ENCODE measurements at places on chromosomes 5 and 9.

DNA sequence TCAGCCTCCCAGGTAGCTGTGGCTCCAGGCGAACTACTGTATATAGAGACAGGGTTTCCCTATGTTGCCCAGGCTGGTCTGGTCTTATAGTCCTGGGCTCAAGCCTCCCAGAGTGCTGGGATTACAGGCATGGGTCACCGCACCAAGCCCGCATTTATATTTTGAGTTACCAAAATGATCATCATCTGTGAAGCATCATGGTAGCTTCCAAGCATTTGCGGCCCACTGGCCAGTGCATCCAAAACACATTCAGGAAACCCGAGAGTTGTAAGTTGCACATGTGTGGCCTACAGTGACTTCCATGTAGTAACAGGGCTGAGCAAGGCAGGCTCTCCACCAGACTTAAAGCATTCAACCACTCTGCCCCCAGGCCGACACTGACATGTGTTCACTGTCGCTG is 2.3 kb downstream of the BRD3OS start:
- no peak for DNase-seq

GRCh38 chr9:105676351-105676923 is 14.2 kb downstream of the TAL2 start:
- no peak for DNase-seq

GRCh38 chr9:2260417-2261306 is 245.5 kb downstream of the SMARCA2 start:
- no peak for DNase-seq

DNA sequence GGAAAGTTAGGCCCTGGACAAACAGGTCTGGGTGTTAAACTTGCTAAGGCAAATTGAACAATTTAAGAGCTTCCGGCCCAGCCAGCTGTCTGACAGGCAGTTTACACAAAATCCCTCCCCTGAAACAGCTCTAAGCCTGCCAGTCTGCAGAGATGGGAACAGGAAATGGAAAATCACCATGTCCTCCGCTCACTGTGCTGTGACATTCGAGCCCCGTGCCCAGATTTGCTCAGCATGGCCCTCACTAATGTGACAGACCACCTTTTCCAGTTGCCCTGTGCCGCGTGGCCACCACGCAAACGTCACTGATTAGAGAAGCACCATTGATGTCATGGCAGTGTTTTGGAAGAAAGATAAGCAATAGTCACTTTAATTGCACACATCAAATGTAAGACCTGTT is 41.0 kb downstream of the CCNJL start:
- DNase-seq = peak; percentile 52

DNA sequence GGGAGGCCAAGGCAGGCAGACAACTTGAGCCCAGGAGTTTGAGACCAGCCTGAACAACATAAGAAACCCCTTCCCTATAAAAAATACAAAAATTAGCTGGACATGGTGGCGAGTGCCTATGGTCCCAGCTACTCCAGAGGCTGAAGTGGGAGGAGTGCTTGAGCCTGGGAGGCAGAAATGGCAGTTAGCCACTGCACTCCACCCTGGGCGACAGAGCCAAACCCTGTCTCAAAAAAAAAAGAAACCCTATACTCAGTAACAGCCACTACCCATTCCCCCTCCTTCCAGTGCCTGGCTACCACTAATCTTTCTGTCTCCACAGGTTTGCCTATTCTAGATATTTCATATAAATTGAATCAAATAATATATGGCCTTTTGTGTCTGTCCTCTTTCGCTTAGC is 14.3 kb upstream of the SIL1 start:
- peak; percentile 42 for DNase-seq

DNA sequence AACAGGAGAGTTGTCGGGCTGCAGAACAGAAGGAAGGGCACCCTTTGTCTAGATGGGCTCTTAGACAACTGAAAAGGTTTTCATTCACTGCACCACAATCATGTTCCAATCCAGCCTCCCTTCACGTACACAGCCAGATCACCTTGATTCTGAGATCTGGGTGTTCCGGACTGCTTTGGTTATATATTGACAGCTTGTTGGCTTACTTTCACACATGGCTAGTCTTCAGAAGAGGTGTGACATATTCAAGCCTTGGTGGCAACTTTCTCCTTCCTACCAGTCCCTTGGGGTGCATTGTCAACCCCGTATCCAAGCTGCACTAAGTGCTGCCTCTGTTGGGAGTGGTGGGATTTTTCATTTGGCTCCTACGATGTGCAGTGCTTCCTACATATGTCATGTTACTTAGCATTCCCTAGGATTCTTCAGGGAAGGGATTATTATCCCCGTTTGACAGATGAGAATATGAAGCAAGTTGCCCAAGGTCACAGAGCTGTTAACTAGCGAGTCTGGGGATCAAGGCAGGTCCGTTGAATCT is 100.6 kb downstream of the LIFR start:
- no peak for DNase-seq

DNA sequence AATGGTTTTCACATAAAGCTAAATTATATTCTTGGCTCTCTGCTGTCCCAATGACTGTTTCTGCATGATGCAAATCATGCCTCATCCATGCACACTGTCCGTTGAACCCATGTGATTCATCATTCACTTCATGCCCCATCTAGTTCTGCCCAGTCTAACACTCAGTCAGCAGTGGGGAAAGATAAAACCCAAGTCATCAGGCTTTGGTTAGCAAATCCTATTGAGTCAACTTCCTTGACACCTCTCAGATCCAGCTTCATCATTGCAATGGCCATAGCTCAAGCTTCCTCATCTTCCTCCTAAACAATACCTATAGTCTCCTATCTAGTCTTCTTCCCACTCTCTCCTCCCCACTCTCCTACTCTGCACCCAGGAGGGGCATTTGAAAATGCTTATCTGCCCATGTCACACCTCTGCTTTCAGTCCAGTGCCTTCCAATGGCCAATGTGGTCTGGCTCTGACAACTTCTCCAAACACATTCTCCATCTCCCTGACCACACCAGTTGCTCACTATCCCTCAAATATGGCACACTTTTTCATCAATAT is 266.0 kb upstream of the TRIM32 start:
- DNase-seq = peak; percentile 4

DNA sequence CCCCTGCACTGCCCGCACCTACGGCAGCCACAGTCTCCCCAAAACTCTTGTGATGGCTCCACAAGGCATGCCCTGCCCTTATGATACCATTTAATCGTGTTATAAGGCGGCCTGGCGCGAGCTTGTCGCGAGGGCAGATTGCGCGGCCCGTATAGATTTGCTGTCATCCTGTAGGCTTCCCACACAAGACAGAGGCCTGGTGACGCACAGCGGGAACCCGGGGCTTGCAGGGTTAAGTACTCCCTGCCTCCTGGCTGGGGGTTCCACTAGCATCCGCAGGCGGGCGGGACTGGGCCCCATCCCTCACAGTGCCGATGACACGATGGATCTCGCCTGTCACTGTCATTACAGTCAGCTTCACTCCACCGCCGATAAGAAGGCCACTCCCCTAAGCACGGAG is 364.9 kb upstream of the IRX2 start:
- DNase-seq = no peak

DNA sequence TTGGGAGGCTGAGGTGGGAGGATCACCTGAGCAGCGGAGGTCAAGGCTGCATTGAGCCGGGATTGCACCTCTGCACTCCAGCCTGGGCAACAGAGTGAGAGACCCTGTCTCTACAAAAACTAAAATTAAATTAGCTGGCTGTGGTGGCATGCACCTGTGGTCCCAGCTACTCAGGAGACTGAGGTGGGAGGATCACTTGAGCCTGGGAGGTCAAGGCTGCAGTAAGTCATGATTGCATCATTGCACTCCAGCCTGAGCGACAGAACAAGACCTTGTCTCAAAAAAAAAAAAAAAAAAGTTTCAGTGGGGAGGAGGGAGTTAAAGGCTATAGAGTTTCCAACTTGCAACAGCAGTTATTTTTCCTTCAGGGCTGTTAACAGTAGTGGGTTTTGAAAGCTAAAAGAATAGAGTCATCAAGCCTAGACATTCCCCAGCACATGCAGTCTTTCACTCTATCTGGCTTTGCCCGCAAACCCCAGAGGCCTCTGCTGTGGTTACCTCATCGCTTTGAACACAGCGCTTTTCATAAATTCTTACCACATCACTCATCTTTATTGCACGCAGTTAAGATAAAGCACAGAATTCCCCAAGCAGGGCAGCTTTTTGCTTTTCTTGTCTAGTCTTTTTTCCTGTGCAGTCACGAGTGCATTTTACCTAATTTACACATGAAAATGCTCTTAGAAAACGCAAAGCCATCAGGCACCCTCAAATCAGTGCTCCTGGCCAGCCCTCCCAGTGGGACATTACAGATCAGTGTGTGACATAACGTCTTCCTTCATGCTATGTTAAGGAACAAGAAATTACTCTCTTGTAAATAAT is 8.7 kb upstream of the SLC2A8 start:
- peak; percentile 90 for DNase-seq

- DNase-seq = no peak
Observed at GRCh38 chr9:98834386-98834785, 26.9 kb downstream of the GALNT12 start.

- no peak for DNase-seq
Observed at GRCh38 chr5:110159202-110159601, 469.5 kb downstream of the MAN2A1 start.

DNA sequence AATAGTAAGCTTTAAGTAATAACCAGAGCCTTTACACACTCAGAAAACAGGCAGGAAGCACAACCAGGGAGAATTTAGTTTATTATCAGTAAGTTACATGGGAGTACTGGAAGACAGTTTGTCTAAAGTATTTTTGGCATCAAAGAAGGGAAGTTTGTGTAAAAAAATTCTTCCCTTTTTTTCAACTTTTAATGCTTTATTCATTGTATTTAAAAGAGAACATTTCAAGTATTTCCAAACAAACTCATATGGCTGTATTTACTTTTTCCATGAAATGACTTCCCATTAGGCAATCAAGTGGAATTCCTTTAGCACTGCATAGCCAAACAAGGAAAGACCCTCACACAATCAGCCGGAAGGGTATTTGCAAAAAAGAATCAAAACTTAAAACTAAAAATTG is 26.7 kb downstream of the RNF145 start:
- DNase-seq = no peak

GRCh38 chr5:76305269-76305668 is 97.8 kb upstream of the IQGAP2 start:
- DNase-seq = peak; percentile 83

GRCh38 chr5:16773991-16774390 is 157.2 kb upstream of the RETREG1 start:
- DNase-seq = no peak

DNA sequence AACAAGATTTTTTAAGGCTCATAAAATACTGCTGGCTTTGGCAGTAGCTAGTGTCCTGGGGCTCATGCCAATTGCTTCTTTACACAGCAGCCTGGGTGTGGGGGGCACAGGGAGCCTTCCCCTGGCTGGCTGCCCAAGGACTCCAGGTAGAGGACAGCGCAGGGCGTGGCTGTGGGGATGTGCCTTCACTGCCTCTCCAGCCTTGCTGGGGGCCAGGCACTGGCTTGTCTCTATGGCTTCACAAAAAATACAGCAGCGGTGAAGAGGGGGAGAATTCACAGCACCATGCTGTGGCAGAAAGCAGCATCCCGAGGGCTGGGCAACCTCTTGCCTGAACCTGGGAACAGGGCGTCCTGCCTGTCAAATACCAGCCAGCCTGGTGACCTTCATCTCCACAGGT is 57.4 kb downstream of the DAP start:
- no peak for DNase-seq
